ENCODE measurements at places on chromosomes 16 and 17.

GRCh38 chr17:3689262-3690093 lies 6.5 kb downstream of the P2RX5 start:
- no peak for DNase-seq

GRCh38 chr17:48998587-48999440 lies 1.6 kb downstream of the IGF2BP1 start:
- DNase-seq = no peak

- no peak for DNase-seq
These were observed 45.2 kb downstream of the MAP1LC3B start for GRCh38 chr16:87437327-87437726.

- no peak for DNase-seq
These were observed 205.1 kb downstream of the KATNIP start for GRCh38 chr16:27754788-27755690.

GRCh38 chr16:3510416-3510815 lies 9.6 kb downstream of the CLUAP1 start:
- no peak for DNase-seq

- no peak for DNase-seq
These were observed 22.3 kb upstream of the NAGS start for GRCh38 chr17:43982171-43982570.

DNA sequence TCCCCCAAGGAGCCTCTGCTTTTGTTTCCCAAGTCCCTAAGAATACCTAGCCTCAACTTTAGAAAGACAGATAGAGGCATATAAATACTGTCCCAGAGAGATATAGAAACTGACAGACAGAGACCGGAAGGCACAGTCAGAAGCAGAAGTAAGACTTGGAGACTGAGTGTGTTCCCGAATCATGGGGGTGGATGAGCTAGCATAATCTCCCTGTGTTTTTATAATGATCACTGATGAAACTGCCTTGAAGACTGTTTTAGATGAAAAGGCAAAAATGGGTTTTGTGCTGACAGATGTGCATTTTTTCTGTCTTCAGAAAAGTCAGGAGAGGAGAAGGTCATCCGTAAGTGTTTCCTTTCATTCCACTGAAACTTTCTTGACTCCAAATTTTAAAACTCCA lies 8.3 kb upstream of the PSMD3 start:
- no peak for DNase-seq

DNA sequence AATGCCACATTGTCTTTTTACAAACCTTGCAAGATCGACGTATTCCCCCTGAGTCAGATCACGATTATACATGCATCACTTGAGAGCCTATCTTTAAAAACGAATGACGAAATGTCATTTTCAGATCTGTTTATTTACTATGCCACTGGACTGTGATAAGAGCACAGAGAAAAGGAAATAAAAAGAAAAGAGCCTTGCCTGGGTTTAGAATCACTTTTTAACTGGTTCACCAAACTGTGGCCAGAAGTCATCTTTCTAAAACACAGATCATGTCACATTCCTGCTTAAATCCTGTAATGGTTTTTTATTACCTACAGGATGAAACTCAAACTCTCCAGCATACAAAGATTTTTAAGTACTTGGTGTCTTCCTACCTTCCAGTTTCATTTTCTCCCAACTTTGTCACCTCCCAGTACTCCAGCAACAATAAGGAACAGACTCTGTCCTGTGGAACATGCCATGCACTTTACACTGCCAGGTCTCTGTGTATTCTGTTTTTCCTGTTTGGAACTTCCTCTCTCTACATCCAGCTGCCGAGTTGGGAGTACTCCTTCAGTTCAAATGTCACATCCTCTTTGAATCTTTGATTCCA lies 91.5 kb downstream of the SNX11 start:
- no peak for DNase-seq

GRCh38 chr17:33290253-33290652 lies 2.8 kb downstream of the ASIC2 start:
- DNase-seq = no peak

GRCh38 chr17:1834380-1835149 lies 4.8 kb downstream of the RPA1 start:
- no peak for DNase-seq

- no peak for DNase-seq
These were observed 460 bp downstream of the ELOB start for GRCh38 chr16:2776500-2777139.

DNA sequence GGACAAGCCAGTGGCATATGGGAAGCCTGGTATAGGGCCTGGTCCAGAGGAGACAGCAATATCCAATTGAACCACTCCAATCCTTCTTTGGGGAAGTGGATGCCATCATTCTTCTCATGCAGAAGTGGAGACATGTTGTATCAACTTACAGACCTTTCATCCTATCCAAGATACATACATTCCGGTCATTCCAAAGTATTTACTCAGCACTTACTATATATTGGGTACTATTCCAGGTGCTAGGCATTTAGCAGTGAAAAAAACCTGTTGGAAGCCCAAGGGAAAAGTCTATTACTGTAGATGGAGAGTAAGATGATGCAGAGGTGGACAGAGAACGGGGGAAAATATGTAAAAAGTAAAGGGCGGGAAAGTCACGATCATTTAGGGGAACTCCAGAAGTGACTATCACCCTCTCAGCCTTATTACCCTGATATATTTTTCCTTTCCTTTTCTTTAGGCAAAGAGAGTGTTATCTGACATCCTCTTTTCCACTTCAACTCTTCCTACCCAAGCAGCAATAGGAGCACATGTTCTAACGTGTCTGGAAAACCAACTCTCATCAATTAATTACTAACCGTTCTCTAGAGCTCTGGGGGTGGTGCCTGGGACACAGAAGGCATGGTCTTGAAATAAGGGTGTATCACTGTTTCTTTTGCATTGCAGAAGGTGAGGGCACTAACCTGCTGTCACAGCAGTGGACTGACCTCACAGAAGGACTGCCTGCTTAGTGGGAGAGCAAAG lies 210.1 kb upstream of the MAF start:
- no peak for DNase-seq

- DNase-seq = no peak
These were observed 43.4 kb upstream of the CA10 start for GRCh38 chr17:52201767-52202519.

- DNase-seq = no peak
These were observed 4.8 kb downstream of the PRSS53 start for GRCh38 chr16:31083981-31084380.

DNA sequence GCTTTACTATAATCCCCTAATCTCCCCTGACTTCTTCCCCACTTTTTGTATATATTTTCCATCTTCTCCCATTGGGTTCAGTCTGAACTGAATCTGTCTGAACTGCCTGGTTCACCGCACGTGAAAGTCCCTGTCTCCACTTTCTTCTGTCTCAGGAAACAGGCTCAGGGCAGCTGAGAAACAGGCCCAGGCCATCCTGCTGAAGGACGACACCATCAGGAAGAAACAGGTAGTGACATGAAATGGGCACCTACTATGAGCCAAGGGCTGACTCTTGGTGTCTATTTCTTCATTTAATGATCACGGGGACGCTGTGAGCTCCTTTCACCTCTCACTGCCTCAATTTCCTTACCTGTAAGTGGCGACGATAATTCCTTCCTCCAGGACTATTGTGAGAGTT lies 90.5 kb upstream of the HSBP1 start:
- DNase-seq = no peak

GRCh38 chr16:49594153-49594552 lies 220.5 kb downstream of the C16orf78 start:
- DNase-seq = no peak

DNA sequence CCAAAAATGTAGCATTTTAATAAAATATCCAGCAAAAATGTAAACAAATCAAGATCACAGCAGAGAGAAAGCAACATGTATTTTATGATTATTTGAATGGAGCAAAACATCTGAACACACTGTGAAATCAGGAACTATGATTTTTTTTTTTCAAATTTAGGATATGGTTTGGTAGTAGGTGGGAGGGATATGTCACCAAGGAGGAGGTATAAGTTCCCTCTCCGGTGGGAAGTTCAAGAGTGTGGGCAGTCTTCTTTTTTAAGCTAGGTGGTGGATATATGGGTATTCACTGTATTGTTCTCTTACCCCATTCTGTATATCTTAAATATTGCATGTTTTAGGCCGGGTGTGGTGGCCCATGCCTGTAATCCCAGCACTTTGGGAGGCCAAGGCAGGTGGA lies 10.2 kb downstream of the CDR2 start:
- DNase-seq = no peak

GRCh38 chr16:24986512-24987303 lies 28.5 kb downstream of the ARHGAP17 start:
- no peak for DNase-seq

DNA sequence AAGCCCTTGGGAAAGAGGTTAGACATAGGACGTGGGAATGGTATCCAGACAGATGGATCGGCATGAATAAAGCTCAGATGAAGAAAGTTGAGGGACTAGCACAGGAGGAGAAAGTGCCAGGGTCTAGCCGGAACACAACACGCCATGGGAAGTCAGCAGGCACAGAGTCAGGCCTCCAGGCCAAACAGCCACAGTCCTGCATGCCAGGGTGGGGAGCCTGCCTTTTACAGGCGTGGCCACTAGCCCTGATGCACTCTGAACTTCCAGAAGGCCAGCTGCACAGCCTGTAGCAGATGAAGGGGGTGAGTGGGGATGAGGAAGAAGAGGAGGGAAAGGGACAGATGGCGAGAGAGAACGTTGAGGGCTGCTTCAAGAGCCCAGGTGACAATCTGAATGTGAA lies 5.2 kb downstream of the B9D1 start:
- no peak for DNase-seq

- peak; percentile 66 for DNase-seq
These were observed 7.4 kb downstream of the CDK5RAP3 start for GRCh38 chr17:47978324-47978723.

DNA sequence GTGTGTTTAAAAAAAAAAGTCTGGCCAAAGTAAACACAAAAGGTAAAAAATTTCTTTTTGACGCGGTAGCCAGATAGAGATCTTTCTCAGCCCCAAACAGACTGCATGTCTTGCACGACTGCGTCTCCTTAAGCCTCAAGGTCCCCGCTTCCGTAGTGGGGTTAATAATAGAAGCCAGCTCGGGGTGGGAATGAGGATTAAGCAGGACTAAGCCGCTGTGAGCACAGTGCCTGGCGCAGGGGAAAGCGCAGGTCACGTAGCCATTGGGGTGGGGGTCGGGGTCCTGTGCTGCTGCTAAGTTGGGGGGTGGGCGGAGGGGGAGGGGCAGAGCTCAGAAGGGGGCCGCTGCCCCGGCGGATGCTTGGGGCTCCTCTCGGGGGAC lies 521 bp downstream of the GGA2 start:
- DNase-seq = no peak

- DNase-seq = no peak
These were observed 814 bp upstream of the RUNDC3A start for GRCh38 chr17:44307387-44308186.

- DNase-seq = no peak
These were observed 46.0 kb upstream of the ERCC4 start for GRCh38 chr16:13873835-13874438.

DNA sequence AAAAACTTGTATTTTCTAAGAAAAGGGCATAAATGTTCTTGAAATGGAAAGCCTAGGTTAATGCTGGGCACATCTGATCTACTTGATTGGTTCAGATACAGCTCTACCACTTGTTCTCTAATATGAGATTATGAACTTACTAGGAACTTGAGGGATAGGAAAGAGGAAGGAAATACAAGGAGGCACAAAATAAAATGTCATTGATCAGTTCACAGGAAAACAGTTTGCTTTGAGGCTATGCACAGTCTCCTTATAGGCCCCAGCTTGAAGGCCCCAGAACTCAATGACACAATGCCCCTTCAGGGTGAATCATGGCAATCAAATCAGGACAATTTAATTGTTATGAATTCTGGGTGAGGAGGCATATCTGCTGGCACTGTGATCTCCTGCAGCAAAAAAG lies 27.1 kb downstream of the NXPH3 start:
- DNase-seq = no peak

GRCh38 chr16:14041164-14041563 lies 30.0 kb upstream of the MRTFB start:
- DNase-seq = no peak

GRCh38 chr17:54976316-54976715 lies 7.8 kb downstream of the STXBP4 start:
- no peak for DNase-seq

- peak; percentile 81 for DNase-seq
These were observed 7.3 kb upstream of the VEZF1 start for GRCh38 chr17:57995076-57995956.

GRCh38 chr16:11045441-11045840 lies 101.1 kb downstream of the CLEC16A start:
- no peak for DNase-seq

GRCh38 chr17:50360486-50361115 lies 12.4 kb downstream of the MRPL27 start:
- no peak for DNase-seq

DNA sequence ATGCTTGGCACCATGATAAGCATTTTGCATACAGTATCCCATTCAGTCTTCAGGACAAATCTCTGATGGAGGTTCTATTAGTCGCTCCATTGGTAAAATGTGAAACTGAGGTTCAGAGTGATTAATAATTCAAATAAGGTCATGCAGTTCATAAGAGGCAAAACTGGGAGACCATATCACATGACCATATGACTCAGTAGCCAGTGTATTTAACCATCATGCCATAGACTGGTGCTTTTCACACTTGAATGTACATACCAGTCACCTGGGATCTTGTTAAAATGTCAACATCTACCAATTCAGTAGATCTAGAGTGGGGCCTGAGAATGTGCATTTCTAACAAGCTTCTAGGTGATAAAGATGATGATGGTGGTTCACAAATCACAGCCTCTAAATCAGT lies 4.3 kb downstream of the ACSM3 start:
- no peak for DNase-seq

DNA sequence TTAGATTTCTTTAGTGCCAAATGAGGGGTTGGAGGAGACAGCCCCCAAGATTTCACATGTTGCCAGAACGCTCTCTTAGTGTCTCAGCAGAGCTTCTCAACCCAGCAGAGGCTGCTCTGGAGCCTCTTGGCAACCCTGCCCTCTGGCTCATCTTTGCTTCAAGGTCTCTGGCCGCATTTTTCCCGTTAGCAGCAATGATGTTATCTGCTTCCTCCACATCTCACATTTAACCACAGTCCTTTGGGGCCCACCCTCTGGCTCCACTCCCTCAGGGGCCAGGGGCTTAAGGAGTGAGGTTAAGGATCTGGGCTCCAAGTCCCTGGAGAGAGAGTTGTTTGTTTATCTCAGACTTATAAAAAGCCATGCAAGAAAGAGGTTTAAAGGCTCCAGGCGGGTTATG lies 3.3 kb upstream of the XYLT1 start:
- DNase-seq = no peak

GRCh38 chr17:38562903-38563302 lies 42.8 kb downstream of the SRCIN1 start:
- DNase-seq = no peak

DNA sequence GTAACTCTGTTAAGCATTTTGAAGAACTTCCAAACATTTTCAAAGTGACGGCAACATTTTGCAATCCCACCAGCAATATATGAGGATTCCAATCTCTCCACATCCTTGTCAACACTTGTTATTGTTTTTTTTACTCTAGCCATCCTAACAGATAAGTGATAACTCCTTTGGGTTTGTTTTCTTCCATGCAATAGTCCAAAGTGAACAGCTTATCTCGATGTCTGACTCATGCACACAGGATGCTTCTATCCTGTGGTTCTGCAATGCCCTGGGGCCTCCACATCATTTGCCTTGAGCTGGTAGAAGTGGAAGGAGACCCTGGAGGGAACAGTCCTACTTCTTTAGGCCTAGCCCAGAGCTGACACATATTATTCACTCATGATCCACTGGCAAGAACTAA lies 13.0 kb downstream of the TLE7 start:
- no peak for DNase-seq

GRCh38 chr17:28416703-28417311 lies 10.8 kb upstream of the SLC46A1 start:
- peak; percentile 40 for DNase-seq

- DNase-seq = no peak
These were observed 6.5 kb downstream of the TMEM170A start for GRCh38 chr16:75458029-75458428.
